Activated CD4-positive, alpha-beta T cell treated with anti-CD3 and anti-CD28 coated beads, Interleukin-2, amount 50 U/mL, for 24 hours (primary cell): ENCODE measurements at places on chromosomes 2 and 18.

GRCh38 chr18:69580107-69580506 lies 179.4 kb downstream of the DOK6 start:
- no peak for DNase-seq

DNA sequence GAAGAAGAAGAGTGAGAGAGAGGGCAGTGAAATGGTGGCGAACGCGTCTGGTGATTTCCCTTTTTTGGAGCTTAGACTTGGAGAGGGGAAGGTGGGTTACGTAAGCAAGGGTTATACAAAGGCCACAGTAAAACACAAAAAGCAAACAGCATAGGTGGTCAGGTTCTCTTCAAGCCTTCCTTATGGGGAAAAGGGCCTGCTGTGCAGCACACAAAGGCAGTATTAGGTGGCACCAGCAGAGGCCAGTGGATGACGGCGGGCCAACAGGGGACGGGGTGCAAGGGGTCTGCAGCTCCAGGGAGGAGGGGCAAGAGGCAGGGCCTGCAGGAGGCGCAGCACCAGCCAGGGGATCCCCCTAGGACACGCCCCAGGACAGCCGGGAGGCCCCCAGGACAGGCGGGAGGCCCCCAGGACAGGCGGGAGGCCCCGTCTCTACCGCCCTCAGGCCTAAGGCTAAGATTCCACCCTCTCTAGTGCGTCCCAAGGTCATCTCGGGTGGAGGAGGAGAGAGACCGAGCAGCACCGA lies 32.6 kb upstream of the NPC1 start:
- no peak for DNase-seq

GRCh38 chr2:69271831-69272257 lies 115.2 kb downstream of the GFPT1 start:
- no peak for DNase-seq

DNA sequence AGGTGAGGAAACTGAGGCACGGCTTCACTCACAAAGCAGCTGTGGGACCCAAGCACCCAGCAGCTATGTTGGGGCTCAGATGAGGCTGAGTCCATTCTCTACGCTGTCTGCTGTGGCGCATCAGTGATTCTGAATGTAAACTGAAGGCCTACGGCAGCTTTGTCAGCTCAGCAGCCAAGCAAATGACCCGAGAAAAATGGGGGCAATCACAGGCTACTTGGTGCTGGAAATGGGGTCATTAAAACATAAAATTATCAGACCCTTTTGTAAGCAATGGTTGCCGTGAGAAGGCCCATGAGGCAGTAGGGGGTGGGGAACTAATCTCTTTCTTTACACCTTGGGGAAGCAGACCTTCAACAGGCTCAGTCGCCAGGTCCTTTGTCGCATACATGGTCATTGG lies 84.0 kb upstream of the ZCCHC2 start:
- no peak for DNase-seq

DNA sequence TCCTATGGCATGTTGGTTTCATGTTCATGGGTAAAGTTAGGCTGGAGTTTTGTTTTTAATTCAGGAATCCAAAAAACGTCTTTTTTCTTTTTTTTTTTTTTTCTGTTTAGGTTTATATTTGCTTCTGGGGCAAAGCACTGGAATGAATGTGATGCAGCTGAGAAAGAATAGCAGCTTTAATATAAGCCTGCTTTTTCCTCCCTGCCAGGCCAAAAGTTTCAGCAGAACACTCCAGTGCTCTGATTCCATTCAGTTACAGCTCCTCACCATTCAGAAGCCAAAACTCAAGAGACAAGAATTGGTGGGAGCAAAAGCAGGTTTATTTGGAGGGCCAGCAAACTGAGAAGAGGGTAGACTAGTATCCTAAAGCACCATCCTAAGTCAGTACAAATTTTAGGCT lies 102.7 kb upstream of the PELI1 start:
- DNase-seq, result no peak

DNA sequence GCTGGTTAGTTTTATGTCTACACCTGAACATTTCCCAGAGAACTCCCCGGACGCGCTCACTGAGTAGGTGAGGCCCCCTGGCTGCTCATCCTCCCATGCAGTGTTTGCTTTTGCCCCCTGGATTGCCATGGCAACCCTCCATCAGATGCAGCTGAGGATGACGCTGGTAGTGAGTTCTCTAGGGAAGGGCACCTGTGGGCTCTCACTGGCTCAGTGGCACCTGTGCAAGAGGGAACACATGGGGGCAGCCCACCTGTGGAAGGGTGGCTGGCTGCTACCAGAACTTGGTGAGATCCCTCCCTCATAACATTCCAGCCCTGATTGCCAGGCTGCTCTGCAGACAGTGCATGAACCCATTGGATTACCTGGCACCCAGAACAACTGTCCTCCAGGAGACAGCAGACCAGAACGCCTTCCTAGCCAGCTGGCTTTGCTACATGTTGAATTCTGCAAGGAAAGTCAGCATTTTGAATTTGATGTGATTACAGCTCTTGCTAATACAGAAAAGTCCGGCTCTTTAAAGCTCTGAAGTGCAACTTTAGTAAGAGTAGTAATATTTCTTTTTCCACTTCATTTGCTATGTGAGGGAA lies 21.7 kb downstream of the COA5 start:
- no peak for DNase-seq

GRCh38 chr2:43026426-43027096 lies 199.8 kb downstream of the ZFP36L2 start:
- DNase-seq, result no peak

DNA sequence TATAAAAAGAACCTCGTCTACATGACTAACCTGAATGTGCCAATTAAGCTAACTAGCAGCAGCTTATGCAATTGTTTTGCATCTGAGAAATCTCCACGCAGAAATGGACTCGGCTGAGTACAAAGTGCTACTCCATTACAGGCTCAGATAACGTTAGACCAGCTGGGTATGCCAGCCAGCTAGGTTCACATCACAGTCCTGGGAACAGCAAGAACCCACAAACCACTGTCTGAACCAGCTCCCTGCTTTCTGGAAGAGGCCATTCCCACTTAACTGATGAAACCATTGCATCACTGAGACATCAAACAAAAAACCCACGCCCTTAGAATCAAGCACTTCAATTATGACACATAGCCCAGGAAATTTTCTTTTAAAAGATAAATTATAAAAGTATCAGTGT lies 202.7 kb downstream of the CYRIA start:
- DNase-seq, result no peak

GRCh38 chr2:65231121-65231520 lies 3.5 kb downstream of the ACTR2 start:
- no peak for DNase-seq

- DNase-seq, result no peak
Measured at GRCh38 chr2:161436411-161436810, 20.3 kb downstream of the TBR1 start.

GRCh38 chr2:99101697-99102096 lies 39.8 kb upstream of the C2orf15 start:
- DNase-seq, result no peak

- DNase-seq, result no peak
Measured at GRCh38 chr18:6729247-6730091, at the start of gene ARHGAP28. Gene ARHGAP28 (plus strand): TSS chr18:6729716. CDS start chr18:6729822, 106 bp downstream.

DNA sequence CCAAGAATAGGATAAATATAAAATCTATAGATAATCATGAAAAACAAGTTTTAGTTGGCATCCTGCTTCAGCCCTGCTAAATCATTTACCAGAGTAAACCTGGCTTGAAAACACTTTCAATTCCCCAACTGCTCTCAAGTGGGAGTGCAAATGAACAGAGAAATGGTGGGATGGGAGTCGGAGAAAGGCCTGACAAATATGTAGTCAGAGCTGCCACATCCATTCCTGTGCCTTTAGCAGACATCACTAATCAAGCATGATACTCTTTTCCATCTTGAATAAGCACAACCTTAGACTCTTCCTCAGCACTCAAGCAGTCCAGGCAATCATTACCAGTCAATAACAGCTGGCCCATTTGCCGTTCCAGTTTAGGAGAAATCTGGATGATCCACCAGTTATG lies 101.3 kb downstream of the ANKRD44 start:
- no peak for DNase-seq
